ENCODE measurements at places on chromosomes 6 and 20. TPM values are rescaled to one million over a fixed set of nuclear protein-coding genes. Genes with fewer than 3 reads are reported as not detected.

- H3K27me3 ChIP-seq, result no peaks in the 10 kb centered on the region
- no peak for DNase-seq
- H3K36me3 ChIP-seq, result peaks cover 99% of the 10 kb centered on the region
Measured at GRCh38 chr6:144843701-144844100, 558.6 kb downstream of the UTRN start.

DNA sequence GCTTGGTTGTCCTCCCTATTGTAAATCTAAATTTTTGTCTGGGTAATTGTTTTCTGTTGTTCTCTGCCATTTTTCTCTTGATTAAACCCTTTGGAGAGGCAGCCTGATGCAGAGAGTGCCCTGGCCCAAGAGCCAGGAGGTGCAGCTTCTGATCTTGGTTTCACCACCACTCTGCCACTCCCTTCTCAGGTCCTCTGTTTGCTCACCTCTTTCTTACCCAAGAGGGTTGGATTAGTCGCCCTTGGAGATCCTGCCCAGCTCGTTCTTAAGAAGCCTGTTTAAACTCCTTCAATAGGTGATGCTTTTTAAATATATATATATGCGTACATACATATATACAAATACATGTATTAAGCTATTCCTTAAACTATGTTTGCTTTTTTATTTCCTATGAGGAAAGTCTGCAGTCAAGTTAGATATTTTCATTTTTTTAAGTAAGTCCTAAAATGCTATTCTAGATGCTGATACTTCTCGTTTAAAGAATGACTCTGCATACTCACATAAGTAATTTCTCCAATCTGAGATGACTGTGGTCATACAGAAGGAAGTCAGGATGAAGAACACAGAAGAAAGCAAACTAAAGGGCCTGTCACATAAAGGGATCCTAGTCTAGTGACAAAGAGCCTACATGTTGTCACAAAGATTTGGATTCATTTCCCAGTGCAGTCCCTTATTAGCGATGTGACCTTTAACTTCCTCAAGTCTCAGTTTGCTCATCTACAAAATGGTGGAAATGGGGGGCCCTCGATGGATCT is 19.9 kb downstream of the TPD52L1 start:
- H3K27ac ChIP-seq, result peak overlapping the region; percentile 57
- H3K36me3 ChIP-seq, result no peaks in the 10 kb centered on the region
- peak; percentile 29 for DNase-seq
- H3K27me3 ChIP-seq, result no peaks in the 10 kb centered on the region

- H3K27ac ChIP-seq, result no peak overlapping the region
- no peak overlapping the region for H3K4me3 ChIP-seq
- H3K27me3 ChIP-seq, result no peaks in the 10 kb centered on the region
Measured at GRCh38 chr6:149651056-149651455, 2.5 kb upstream of the KATNA1 start.

DNA sequence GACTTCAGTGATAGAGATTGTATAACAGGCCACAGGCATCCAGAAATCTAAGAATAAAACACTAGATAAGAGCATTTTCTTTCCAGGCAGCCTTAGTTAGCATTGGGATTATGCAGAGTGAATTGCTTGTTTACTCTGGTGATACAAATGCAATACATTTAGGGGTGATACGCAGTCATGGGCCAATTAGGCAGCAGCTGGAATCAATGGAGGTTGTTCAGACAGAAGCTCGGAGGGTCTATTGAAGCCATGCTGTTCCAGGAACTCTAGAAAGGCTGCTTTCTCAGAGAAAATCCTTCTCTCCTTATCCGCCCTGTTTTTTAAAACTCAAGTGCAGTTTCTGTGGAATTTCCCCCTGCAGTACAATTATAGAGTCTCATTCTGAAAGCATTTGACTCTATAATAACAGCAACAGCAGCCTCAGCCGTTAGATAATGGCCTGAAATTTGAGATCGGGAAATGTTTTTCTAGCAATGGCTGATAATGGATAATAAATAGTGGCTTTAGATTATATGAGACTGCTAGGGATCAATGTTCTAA is 364.3 kb upstream of the HS3ST5 start:
- H3K4me1 ChIP-seq, result no peaks in the 10 kb centered on the region
- H3K27me3 ChIP-seq, result no peaks in the 10 kb centered on the region
- H3K27ac ChIP-seq, result no peak overlapping the region
- H3K4me3 ChIP-seq, result no peak overlapping the region
- no peaks in the 10 kb centered on the region for H3K36me3 ChIP-seq
- no peak for DNase-seq

GRCh38 chr20:43710370-43711044 is 16.3 kb downstream of the GTSF1L start:
- no peak for DNase-seq
- no peaks in the 10 kb centered on the region for H3K4me1 ChIP-seq
- no peak overlapping the region for H3K27ac ChIP-seq

DNA sequence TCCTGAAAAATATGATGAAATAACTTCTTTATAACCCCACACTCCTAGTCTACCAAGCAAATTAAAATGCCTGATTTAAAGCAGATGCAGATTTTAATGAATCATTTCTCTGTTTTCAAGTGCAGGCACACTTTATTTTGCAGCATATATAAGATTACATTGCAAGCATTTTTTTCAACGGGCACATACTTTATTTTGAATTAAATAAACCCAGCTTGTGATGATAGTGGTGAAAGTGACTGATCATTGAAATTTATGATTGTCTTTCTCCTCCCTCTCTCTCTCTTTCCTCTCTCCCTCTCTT is 12.2 kb upstream of the MOXD1 start:
- no peaks in the 10 kb centered on the region for H3K36me3 ChIP-seq
- no peaks in the 10 kb centered on the region for H3K4me1 ChIP-seq
- no peak overlapping the region for H3K27ac ChIP-seq
- no peak for DNase-seq
- H3K4me3 ChIP-seq, result no peak overlapping the region
- H3K27me3 ChIP-seq, result peaks cover 2% of the 10 kb centered on the region

DNA sequence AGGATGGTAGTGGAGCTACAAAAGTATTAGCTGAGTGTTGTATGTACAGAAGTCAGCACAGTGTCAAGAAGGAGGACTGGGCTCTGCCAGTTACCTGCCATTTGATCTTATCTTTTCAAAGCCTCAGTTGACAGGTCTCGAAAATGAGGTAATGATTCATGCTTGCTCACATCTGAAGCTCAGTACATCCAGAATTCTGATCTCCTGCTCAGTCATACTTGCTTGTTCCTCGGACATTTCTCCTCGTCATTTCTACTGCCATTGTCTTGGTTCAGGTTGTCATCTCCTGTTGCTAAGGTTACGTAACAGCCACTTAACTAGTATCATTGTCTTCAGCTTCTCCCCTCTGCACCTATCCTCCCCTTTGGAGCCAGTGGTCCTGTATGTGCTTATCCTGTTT is 89.5 kb downstream of the SLX4IP start:
- DNase-seq, result no peak
- peaks cover 8% of the 10 kb centered on the region for H3K4me1 ChIP-seq
- H3K27me3 ChIP-seq, result no peaks in the 10 kb centered on the region
- no peaks in the 10 kb centered on the region for H3K36me3 ChIP-seq
- no peak overlapping the region for H3K27ac ChIP-seq

DNA sequence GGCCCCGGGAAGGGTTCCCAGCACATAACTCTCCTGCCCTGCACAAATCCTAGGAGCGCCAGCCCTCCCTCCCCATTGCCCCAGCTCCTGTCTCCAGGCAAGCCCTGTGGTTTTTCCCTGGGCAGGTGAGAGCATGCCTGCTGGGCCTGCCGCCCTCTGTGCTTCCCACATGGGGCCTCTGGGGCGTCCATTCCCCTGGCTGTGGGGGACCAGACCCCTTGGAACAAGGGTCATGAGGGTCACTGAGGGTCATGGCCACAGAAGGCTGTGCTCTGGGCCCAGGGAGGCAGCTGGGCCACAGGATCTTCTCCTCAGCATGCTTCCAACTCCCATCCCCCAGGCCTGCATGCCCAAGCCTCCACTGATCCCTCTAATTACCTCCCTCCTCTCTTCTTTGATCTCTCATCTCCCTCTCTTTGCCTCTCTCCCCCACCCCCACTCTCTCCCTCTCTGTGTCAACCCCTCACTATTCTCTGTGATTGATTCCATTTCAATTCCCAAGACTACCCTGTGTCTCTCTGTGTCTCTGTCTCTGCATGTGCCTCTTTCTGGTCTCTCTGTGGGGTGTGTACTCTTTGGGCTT is 6.1 kb downstream of the MDFI start:
- no peak for DNase-seq
- no peaks in the 10 kb centered on the region for H3K27me3 ChIP-seq
- no peaks in the 10 kb centered on the region for H3K4me1 ChIP-seq
- H3K4me3 ChIP-seq, result no peak overlapping the region
- no peak overlapping the region for H3K27ac ChIP-seq

DNA sequence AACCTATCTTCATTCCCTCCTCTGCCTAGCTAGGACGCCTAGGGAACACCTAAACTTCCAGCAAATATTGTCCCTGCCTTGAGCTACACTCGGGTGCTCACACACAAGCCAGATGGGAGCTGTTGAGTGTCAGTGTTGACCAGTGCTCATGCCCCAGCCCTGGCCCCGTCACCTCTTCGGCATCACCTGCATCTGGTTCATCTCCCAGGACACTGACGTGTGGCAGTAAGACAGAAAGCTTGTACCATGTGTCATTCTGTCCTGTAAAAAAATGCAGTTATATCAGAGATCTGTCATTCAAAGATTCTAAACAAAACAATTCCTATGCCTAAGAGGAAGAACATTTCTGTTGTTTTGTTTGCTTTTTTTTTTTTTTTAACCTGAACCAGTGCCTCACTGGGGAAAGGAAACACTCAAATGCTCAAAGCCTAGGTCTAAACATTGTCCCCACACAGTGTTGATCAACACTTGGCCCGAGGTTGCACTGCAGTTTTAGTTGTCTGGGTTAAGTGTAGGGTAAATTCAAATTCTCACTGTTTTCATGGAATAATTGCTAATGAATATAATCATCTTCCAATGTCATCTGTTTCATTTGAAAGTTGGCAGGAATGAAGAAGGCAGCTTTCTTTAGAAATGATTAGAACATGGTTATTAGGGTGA is 102.7 kb upstream of the SASH1 start:
- no peaks in the 10 kb centered on the region for H3K27me3 ChIP-seq
- no peak overlapping the region for H3K27ac ChIP-seq
- no peaks in the 10 kb centered on the region for H3K36me3 ChIP-seq
- H3K4me3 ChIP-seq, result no peak overlapping the region

- no peak overlapping the region for H3K4me3 ChIP-seq
- H3K36me3 ChIP-seq, result no peaks in the 10 kb centered on the region
- H3K27ac ChIP-seq, result no peak overlapping the region
- no peaks in the 10 kb centered on the region for H3K27me3 ChIP-seq
- DNase-seq, result no peak
Measured at GRCh38 chr6:128107682-128108081, 206.8 kb upstream of the THEMIS start.

DNA sequence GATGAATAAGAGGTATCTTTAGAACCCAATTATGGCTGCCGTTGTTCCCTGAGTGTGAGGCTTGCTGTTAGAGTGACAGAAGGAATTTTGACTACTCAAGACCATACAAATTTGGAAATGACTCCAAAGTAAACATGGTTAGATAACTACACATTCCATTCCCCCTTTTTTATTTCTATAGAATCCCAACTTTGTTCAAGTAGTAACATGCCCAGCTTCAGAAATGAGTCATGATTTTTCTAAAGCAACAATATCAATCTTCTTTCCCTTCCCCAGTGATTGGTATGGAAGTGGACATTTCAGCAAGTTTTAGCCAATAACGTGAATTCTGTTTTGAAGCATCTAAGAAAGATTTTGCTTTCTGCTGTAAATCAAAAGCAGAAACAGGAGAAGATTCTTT is 37.8 kb downstream of the HCRTR2 start:
- no peaks in the 10 kb centered on the region for H3K36me3 ChIP-seq
- H3K4me3 ChIP-seq, result no peak overlapping the region
- H3K27me3 ChIP-seq, result no peaks in the 10 kb centered on the region
- no peaks in the 10 kb centered on the region for H3K4me1 ChIP-seq
- no peak for DNase-seq
- no peak overlapping the region for H3K27ac ChIP-seq

GRCh38 chr20:49987015-49987867 is 4.5 kb downstream of the SNAI1 start:
- H3K27me3 ChIP-seq, result no peaks in the 10 kb centered on the region
- DNase-seq, result peak; percentile 29
- peaks cover 27% of the 10 kb centered on the region for H3K4me1 ChIP-seq
- H3K4me3 ChIP-seq, result no peak overlapping the region
- H3K36me3 ChIP-seq, result no peaks in the 10 kb centered on the region

The BMP5 gene
- polyA plus RNA-seq, result not detected

The TMC2 gene
- not detected for polyA plus RNA-seq

The C6orf141 gene
- polyA plus RNA-seq, result not detected

The LTA gene
- polyA plus RNA-seq, result 0.11 TPM

The DPPA5 gene
- polyA plus RNA-seq, result not detected
